ENCODE measurements at places on chromosomes 4 and X. TPM values are rescaled to one million over a fixed set of nuclear protein-coding genes. Genes with fewer than 3 reads are reported as not detected.

DNA sequence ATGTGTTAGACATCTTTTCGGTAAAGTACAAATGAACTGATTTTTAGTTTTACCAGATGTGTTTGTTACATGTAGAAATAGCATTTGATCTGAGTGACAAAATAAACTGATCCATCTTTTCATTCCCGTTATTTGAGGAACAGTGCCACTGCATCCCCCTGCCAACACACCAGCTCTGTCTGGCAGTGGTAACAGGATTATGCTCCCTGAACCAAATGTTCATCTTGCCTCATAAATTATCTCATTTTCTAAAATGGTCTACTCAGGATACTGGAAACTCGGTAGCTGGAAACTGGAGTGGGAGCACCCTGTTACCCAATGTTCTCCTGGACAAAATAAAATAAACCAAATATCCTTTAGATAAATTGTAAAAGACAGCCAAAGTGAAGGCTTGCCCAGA, 171.6 kb downstream of the FAT4 start:
- DNase-seq: no peak

DNA sequence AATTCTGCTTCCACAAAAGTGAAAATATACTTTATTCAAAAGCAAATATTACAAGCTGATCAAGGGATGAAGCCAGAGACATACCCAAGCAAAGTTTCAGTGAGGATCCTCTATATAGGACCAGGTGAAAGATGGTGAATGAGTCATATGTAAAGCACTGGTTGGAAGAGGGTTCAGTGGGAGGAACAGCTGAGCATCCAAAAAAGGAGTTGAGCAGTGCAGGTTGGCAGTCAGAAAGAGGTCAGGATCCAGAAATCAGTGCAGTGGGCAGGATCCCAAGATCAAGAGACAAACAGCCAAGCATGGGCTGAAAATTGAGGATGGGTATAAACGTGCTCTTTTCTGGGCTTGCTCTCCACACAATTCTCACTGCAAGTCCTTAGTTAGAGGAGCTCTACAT, 30.3 kb downstream of the OTC start:
- no peak for DNase-seq

GRCh38 chrX:107711521-107712181, 63.9 kb downstream of the TSC22D3 start:
- no peak for DNase-seq

ARR3 gene
- total RNA-seq: not detected

DNA sequence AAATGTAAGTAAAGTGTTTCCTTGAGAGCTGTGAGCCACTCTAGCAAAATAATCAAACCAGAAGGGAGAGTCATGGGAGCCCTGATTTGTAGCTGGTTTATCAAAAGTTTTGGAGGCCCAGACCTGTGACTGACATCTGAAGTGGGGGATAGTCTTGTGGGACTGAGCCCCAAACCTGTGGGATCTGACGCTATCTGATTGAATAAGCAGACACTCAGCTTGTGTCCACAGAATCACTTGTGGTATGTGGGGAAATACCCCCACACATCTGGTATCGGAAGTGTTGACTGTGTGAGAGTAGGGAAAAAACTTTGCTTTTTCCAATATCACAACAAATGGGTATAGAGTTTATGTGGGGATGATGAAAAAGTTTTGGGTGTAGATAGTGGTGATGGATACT, 35.4 kb downstream of the FUNDC1 start:
- DNase-seq: no peak
